Activated CD8-positive, alpha-beta memory T cell treated with anti-CD3 and anti-CD28 coated beads for 1 hour (primary cell): ENCODE measurements at places on chromosomes 1 and 21.

- no peak for DNase-seq
Measured at GRCh38 chr1:1578371-1578940, 3.8 kb upstream of the SSU72 start.

DNA sequence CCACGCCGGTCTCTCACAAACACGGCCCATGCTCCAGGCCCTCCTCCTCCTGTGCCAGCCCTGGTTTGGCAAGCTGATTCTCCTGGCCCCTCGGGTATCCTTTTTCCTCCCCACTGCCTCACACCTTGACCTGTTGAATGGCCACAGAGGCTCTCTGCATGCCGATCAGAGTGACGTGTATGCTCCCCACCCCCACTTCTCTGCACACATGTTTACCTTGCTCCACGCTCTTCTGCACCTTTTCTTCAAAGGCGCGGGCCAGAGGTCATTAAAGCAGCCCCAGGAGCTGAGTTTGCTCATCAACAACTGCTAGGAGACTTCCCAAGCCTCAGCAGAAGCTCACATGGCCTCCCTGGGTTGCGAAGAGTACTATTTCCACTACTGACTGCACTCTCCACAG, 139.3 kb upstream of the EDN2 start:
- DNase-seq = no peak

- DNase-seq = no peak
Measured at GRCh38 chr1:70429219-70429618, 18.2 kb downstream of the CTH start.

DNA sequence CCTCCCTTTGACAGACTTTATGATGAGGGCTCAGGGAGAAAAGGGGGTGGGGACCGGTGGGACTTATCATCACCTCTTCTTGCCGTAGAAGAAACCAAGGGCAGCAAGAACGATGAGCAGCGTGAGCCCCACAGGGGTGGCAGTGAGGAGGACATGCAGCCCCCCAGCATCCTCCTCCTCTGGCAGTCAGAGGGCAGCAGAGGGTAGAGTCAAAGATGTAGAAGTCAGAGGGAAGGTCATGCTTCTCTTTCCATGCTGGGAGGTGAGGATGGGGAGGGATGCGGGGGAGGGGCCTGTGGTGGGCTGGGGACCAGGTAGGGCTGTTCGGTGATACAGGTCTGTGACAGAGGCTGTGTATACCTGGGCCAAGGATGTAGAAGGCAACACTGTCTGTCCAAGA, 14.8 kb downstream of the INSRR start:
- DNase-seq = no peak

DNA sequence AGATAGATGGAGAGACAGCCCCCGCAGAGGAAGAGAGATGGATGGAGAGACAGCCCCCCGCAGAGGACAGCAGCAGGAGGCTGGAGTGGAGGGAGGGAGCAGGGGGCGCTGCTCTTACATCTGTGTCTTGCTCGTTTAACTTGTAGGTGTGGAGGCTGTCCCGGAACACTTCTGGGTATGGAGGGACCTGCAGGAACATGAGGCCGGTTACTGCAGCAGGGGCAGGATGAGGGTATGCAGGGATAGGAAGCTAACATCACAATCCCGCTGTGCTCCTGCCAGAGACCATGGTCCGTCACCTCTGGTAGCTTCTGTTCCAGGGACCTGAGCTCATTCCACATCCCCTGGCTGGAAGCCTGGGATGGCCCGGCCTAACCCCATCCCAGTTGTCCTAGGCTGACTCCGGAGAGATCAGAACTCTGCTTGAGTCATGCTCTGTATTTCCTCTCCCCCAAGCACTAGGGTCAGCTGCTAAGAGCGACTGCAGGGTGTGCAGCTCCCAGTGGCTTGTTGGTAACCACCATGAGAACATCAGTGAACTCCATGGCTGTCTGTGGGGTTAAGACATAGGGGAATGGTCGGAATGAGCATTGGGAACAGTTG, 36.7 kb upstream of the GOLT1A start:
- no peak for DNase-seq
